ENCODE measurements at places on chromosomes 12 and 14. TPM values are rescaled to one million over a fixed set of nuclear protein-coding genes. Genes with fewer than 3 reads are reported as not detected.
A peak's percentile ranks its signal among the peaks of the same experiment; 100 is the strongest.

GRCh38 chr12:121775501-121775900 is 18.0 kb downstream of the RHOF start:
- no peak overlapping the region for H3K4me3 ChIP-seq
- H3K36me3 ChIP-seq, result peaks cover 5% of the 10 kb centered on the region
- no peak overlapping the region for H3K27ac ChIP-seq

DNA sequence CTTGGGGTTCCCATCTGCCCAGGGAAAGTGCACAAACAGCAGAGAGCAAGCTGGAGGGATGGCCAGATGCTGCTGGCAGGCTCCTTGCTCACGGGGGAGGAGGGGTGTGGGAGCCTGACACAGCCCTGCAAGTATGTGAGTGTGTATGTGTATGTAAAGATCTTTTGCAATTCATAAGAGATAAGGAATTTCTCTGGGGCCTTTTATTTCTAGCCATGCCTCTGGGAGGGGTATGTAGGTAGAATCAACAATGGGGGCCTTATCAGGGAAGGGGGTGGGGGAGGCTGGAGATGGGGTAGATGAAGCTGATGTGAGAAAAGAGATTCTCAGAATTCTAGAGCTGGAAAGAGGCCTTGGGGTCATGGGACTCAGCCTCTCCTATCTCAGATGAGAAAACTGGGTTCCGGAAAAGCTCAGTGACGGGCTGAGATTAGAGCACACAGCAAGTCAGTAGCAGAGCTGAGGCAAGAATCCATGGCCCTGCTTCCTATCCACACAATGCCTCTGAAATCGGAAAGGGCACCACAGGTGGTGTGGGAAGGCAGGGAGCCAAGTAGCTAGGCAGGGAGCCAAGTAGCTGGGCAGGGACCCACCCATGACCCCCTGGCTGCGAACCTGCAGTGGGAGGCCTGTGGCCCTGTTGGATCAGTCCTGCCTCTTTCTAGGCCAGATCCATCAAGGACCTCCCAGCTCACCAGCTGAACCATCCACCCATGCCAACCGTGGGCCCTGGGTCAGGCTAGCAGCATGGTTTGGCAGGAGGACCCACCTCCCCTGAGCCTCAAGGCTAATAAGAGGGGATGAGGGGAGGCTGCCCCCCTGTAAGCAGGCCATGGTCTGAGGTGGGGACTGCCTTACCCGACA is 54.7 kb downstream of the PLEKHG3 start:
- H3K36me3 ChIP-seq, result no peaks in the 10 kb centered on the region
- no peak for DNase-seq
- H3K27me3 ChIP-seq, result no peaks in the 10 kb centered on the region

DNA sequence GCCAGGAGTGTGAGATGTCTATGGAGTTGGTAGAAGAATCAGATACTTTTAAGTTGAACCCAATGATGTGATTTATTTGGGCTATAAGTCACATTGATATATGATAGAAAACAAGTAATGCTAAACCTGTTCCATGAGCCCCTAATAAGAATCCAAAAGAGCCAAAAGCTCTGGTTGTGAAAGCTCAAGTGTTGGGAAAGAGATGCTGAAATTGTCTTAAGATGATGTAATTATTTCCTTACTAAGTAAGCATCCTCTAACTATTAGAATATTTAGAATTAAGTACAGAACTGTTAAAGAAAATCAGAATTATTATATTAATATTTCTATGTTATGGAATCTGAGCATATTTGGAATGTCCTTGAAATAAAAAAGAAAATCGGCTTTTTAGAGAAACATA is 17.6 kb upstream of the SLC2A13 start:
- no peaks in the 10 kb centered on the region for H3K4me1 ChIP-seq
- no peak for DNase-seq
- H3K36me3 ChIP-seq, result no peaks in the 10 kb centered on the region

- DNase-seq, result no peak
- H3K36me3 ChIP-seq, result no peaks in the 10 kb centered on the region
- H3K27me3 ChIP-seq, result no peaks in the 10 kb centered on the region
- no peak overlapping the region for H3K4me3 ChIP-seq
- no peaks in the 10 kb centered on the region for H3K4me1 ChIP-seq
These were observed 204.8 kb downstream of the ITPR2 start for GRCh38 chr12:26628234-26628633.

DNA sequence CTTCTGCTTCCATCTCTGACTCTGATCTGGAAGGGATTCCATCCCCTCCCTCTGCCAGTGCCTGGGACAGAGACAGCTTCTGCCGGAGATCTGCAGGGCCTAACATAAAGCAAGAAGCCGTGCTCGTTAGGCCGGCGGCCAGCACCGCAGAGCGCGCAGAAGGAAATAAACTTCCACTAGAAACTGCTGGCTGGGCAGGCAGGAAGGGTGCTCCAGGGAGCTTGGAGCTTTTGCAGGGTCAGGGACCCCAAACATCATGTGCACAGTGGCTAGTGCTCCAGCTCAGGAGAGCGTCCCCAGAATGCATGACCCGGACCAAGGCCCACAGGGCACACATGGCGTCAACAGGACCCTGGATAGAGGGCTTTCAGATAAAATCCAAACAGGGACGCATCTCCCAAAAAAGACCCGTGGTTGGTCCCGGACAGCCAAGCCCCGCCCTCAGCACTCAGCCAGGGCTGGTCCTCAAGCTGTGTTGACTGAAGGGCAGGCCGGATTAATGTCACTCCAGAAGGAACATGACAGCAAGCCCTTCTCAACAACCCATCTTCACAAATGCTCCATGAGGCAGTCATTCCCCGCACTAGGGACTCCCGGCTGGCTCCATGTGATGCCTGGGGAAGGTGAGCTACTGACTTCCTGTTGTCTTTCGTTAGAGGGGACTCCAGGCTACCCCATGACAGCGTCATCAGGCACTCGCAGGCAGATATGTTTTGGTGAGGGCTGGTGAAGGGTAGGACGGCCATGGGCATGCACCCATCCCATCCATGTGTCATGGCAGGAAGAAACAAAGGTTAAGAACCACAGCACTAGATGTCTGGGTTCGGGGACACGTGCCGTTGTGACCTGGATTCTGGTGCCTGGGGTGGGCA is 121.5 kb downstream of the CALM1 start:
- no peaks in the 10 kb centered on the region for H3K36me3 ChIP-seq
- no peak overlapping the region for H3K27ac ChIP-seq
- H3K4me3 ChIP-seq, result peak overlapping the region; percentile 31
- H3K4me1 ChIP-seq, result no peaks in the 10 kb centered on the region

GRCh38 chr14:51004801-51005526 is 60.7 kb upstream of the PYGL start:
- no peaks in the 10 kb centered on the region for H3K27me3 ChIP-seq
- H3K36me3 ChIP-seq, result no peaks in the 10 kb centered on the region
- H3K4me1 ChIP-seq, result no peaks in the 10 kb centered on the region
- no peak for DNase-seq
- no peak overlapping the region for H3K27ac ChIP-seq

DNA sequence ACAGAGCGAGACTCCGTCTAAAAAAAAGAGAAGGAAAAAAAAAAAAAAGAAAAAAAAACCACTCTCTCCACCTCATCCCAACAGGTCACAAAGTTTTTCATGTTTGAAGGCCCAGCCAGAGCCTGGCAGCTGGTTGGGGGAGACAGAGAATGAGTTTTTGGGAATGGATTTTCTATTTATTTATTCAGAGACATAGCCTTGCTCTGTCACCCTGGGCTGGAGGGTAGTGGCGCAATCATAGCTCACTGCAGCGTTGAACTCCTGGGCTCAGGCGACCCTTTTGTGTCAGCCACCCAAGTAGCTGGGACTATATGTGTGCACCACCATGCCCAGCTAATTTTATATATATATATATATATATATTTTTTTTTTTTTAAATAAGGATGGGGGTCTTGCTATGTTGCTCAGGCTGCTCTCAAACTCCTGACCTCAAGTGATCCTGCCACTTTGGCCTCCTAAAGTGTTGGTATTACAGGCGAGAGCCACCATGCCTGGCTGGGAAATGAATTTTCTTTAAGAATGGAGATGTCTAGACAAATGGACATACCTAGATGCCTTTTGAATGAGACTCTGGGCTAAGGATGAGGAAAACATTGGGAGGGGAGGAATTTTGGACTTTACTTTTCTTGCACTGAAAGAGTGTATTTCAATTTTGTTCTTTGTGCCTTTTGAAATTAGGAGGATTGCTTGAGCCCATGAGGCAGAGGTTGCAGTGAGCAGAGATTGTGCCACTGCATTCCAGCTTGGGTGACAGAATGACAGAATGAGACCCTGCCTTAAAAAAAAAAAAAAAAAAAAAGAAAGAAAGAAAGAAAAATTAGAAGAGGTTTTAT is 16.9 kb upstream of the PPP1R1A start:
- no peak overlapping the region for H3K27ac ChIP-seq
- H3K27me3 ChIP-seq, result peaks cover 3% of the 10 kb centered on the region
- H3K4me1 ChIP-seq, result no peaks in the 10 kb centered on the region
- no peaks in the 10 kb centered on the region for H3K36me3 ChIP-seq

GRCh38 chr12:5333096-5333495 is 98.8 kb upstream of the NTF3 start:
- no peak overlapping the region for H3K4me3 ChIP-seq
- H3K27me3 ChIP-seq, result no peaks in the 10 kb centered on the region
- no peaks in the 10 kb centered on the region for H3K36me3 ChIP-seq
- no peaks in the 10 kb centered on the region for H3K4me1 ChIP-seq

Gene SIX1
- total RNA-seq, result 0.17 TPM

Gene UBC
- total RNA-seq, result 523 TPM

Gene GUCY2C
- total RNA-seq, result 1.3 TPM

Gene RIMBP2
- total RNA-seq, result 0.70 TPM

Data from H9 (cell line).